ENCODE measurements at places on chromosomes 7 and 10. TPM values are rescaled to one million over a fixed set of nuclear protein-coding genes. Genes with fewer than 3 reads are reported as not detected.

PODXL gene
- polyA plus RNA-seq, result 0.08 TPM

- H3K4me1 ChIP-seq, result no peaks in the 10 kb centered on the region
- peaks cover 3% of the 10 kb centered on the region for H3K36me3 ChIP-seq
- no peaks in the 10 kb centered on the region for H3K27me3 ChIP-seq
- H3K27ac ChIP-seq, result no peak overlapping the region
- DNase-seq, result no peak
- no peak overlapping the region for H3K4me3 ChIP-seq
Measured at GRCh38 chr7:102024005-102024768, 206.8 kb downstream of the CUX1 start.

CFAP46 gene
- polyA plus RNA-seq, result 0.55 TPM

- H3K27ac ChIP-seq, result no peak overlapping the region
- peaks cover 6% of the 10 kb centered on the region for H3K4me1 ChIP-seq
- H3K36me3 ChIP-seq, result no peaks in the 10 kb centered on the region
- no peak overlapping the region for H3K4me3 ChIP-seq
Measured at GRCh38 chr7:22447008-22447407, 53.0 kb downstream of the STEAP1B start.

DNA sequence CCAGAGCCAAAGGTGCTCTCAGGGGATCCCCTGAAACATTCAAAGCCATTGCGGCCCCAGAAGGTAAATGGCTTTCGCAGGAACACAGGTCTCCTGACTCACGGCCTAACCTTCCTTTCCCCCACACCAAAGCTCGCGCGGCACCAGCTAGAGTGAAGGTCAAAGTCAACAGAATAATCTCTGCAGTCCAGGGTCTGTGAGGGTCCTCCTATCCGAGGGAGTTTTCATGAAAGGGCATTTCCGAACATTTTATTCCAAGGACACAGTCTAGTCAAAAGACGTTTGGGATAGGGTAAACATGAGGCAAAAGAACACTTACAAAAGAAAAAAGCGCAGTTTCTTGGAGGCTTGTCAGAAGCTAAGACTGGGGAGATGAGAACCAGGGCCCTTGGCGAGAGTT is 559 bp upstream of the STEAP2 start:
- H3K4me1 ChIP-seq, result peaks cover 11% of the 10 kb centered on the region
- H3K4me3 ChIP-seq, result peak overlapping the region; percentile 66
- H3K27ac ChIP-seq, result peak overlapping the region; percentile 44
- DNase-seq, result no peak
- no peaks in the 10 kb centered on the region for H3K36me3 ChIP-seq

GPAM gene
- polyA plus RNA-seq, result 7.4 TPM

GRCh38 chr7:132677918-132678317 is 101.6 kb upstream of the PLXNA4 start:
- H3K27ac ChIP-seq, result no peak overlapping the region
- H3K27me3 ChIP-seq, result no peaks in the 10 kb centered on the region
- DNase-seq, result no peak

DNA sequence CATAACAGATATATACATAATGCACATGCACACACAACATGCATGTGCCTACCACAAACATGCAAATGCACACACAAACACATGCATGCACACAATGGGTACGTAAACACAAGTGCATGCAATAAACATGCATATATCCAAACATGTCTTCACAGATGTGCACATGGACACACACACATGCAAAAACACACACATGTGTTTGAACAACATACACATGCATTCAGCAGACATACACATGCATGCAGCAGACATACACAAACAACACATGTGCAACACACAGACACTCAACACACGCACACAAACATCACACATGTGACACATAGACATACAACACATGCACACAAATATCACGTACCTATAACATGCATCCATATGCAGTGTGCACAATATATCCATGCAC is 74.2 kb downstream of the KLF6 start:
- H3K4me3 ChIP-seq, result no peak overlapping the region
- no peaks in the 10 kb centered on the region for H3K36me3 ChIP-seq
- no peak for DNase-seq
- no peaks in the 10 kb centered on the region for H3K27me3 ChIP-seq
- H3K4me1 ChIP-seq, result peaks cover 11% of the 10 kb centered on the region

ZDHHC16 gene
- polyA plus RNA-seq, result 77.6 TPM

DNA sequence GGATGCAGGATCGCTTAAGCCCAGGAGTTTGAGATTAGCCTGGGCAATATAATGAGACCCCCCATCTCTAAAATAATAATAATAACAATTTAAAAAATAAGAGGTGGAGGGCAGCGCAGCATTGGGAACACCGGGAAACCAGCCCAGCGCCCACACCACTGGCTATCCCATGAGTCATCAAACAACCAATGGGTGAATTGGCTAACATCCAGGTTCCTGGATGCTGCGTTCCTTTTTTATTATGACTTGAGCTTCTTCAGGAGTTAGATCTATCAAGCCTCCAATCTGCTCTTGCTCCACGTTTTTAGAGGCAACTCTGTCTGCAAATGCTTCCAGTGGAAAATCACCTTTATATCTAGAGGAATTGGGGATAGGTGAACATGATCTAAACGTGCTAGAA is 10.0 kb upstream of the LRRC4 start:
- peaks cover 5% of the 10 kb centered on the region for H3K36me3 ChIP-seq
- H3K4me3 ChIP-seq, result no peak overlapping the region
- H3K27me3 ChIP-seq, result no peaks in the 10 kb centered on the region
- DNase-seq, result no peak

GRCh38 chr7:51038573-51038972 is 255.9 kb upstream of the GRB10 start:
- H3K36me3 ChIP-seq, result no peaks in the 10 kb centered on the region
- no peaks in the 10 kb centered on the region for H3K4me1 ChIP-seq
- H3K4me3 ChIP-seq, result no peak overlapping the region
- H3K27ac ChIP-seq, result no peak overlapping the region

PRXL2A gene
- polyA plus RNA-seq, result 53.3 TPM

AGMO gene
- not detected for polyA plus RNA-seq

GRCh38 chr7:88540012-88540411 is 219.5 kb upstream of the ZNF804B start:
- no peaks in the 10 kb centered on the region for H3K36me3 ChIP-seq
- no peak for DNase-seq
- H3K4me1 ChIP-seq, result no peaks in the 10 kb centered on the region
- no peak overlapping the region for H3K27ac ChIP-seq
- no peaks in the 10 kb centered on the region for H3K27me3 ChIP-seq

- no peak for DNase-seq
- H3K27me3 ChIP-seq, result no peaks in the 10 kb centered on the region
- H3K27ac ChIP-seq, result no peak overlapping the region
- H3K36me3 ChIP-seq, result no peaks in the 10 kb centered on the region
Measured at GRCh38 chr10:33483124-33483815, 148.8 kb upstream of the NRP1 start.

DNA sequence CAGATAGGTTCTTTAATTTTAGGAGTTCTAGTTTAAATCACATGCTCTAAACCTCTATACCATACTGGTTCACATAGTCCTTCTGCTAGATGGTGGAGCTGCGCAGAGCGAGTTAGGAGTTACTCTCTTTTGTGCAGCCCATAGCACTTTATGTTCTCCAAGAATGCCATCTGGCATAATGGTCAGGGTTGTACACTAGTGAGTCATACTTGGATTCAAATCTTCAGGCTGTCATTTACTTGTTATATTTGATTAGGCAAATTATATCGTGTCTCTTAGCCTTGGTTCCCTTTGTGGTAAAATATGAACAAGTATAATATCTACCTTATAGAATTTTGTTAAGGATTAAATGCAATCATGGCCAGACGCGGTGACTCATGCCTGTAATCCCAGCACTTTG is 1078.3 kb downstream of the NRG3 start:
- no peaks in the 10 kb centered on the region for H3K27me3 ChIP-seq
- no peak overlapping the region for H3K4me3 ChIP-seq

- no peak overlapping the region for H3K4me3 ChIP-seq
- no peaks in the 10 kb centered on the region for H3K27me3 ChIP-seq
- H3K36me3 ChIP-seq, result no peaks in the 10 kb centered on the region
- no peak for DNase-seq
Measured at GRCh38 chr7:48643431-48644013, 280.8 kb upstream of the CDC14C start.

WIPF3 gene
- polyA plus RNA-seq, result 0.04 TPM

IGF2BP3 gene
- 18.9 TPM for polyA plus RNA-seq

DNA sequence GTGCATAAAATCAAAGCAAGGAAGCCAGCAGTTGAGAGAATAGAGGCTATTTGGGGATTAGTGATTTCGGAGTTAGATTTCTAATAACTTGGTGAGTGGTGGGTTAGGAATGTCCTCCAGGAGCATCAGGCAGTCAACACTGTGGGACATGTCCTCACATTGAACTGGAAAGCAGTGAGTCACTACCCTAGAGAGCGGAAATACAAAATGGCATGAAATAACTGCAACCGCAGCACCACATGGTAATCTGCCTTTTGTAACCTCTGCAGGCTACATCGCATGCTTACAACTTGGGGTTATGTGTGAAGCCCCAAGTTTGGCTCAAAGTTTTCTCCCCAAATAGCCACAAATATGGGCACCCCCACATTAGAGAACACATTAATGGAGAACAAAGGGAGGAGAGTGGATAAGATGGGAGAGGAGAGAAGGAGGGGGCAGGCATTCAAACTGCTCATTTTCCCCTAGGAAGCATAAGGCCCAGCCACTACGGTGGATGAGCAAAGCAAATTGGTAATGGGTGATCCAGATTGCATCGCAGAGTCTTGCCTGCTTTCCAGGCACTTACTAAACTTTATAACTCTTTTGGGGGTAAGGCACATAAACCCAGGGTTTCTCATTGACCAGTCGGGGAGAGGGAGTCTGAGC is 22.0 kb upstream of the SLF2 start:
- no peaks in the 10 kb centered on the region for H3K36me3 ChIP-seq
- H3K27ac ChIP-seq, result peak overlapping the region; percentile 36
- no peak overlapping the region for H3K4me3 ChIP-seq

DNA sequence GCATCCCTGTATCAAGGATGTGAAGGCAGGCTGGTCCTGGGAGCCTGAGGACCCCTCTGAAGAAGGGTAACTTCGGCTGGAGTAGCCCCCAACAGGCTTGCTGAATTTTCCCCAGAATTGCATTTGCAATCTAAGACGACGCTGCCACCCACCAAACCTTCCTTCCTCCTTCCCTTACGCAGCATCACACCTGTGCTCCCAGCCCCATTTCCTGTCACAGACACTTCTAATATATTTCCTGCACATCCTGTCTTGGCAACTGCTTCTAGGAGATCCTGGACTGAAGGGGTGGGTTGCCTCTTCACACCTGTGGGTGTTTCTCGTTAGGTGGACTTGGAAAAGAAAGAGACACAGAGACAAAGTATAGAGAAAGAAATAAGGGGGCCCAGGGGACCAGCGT is 9.4 kb upstream of the PGAM1 start:
- H3K4me3 ChIP-seq, result no peak overlapping the region
- peaks cover 34% of the 10 kb centered on the region for H3K4me1 ChIP-seq
- no peak for DNase-seq
- no peak overlapping the region for H3K27ac ChIP-seq
- H3K27me3 ChIP-seq, result no peaks in the 10 kb centered on the region

WDFY4 gene
- 0.04 TPM for polyA plus RNA-seq

GRCh38 chr10:47331491-47331890 is 9.2 kb downstream of the GDF2 start:
- H3K4me1 ChIP-seq, result no peaks in the 10 kb centered on the region
- peaks cover 14% of the 10 kb centered on the region for H3K27me3 ChIP-seq
- no peak for DNase-seq
- no peaks in the 10 kb centered on the region for H3K36me3 ChIP-seq
- H3K4me3 ChIP-seq, result no peak overlapping the region

CALHM1 gene
- polyA plus RNA-seq, result not detected

VIPR2 gene
- not detected for polyA plus RNA-seq

DNA sequence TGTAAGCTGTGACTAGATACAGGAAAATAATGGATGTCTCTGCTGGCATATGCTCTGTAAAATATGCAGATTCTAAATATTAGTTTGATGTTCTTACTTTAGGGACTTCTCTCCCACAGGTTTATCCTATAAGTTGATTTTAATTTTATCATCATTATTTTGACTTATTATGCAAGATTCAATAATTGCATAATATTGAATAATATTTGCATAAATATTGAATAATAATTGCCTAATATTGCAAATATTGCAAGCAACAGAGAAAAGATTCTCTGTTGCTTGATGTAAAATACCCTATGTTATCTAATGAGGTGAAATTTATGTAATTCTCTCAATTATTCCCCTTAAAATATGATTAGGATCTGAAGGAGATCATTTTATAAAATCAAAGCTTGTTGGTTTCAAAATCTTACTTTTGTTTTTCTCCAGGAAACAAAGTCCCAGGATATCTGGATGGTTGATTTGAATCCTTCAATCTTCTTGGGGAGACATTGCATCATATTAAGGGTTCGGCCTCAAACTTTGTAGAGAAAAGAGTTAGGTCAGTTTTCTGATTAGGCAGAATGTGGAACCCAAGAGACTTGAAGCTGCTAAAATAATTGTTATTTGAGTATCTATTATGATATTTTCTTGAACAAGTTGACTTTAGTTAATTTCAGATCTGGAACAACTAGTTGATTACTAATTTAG is 92.8 kb upstream of the MTPN start:
- H3K27ac ChIP-seq, result no peak overlapping the region
- H3K36me3 ChIP-seq, result no peaks in the 10 kb centered on the region
- H3K27me3 ChIP-seq, result no peaks in the 10 kb centered on the region
- H3K4me1 ChIP-seq, result no peaks in the 10 kb centered on the region
- no peak for DNase-seq

GRCh38 chr10:77563638-77564270 is 73.9 kb downstream of the KCNMA1 start:
- DNase-seq, result no peak
- peaks cover 10% of the 10 kb centered on the region for H3K4me1 ChIP-seq
- no peaks in the 10 kb centered on the region for H3K27me3 ChIP-seq
- no peak overlapping the region for H3K27ac ChIP-seq
- H3K36me3 ChIP-seq, result no peaks in the 10 kb centered on the region
- no peak overlapping the region for H3K4me3 ChIP-seq

- H3K4me3 ChIP-seq, result no peak overlapping the region
- no peak for DNase-seq
- H3K27me3 ChIP-seq, result no peaks in the 10 kb centered on the region
- H3K4me1 ChIP-seq, result peaks cover 3% of the 10 kb centered on the region
- H3K36me3 ChIP-seq, result peaks cover 20% of the 10 kb centered on the region
Measured at GRCh38 chr10:13338390-13339110, 9.5 kb downstream of the SEPHS1 start.

Data from keratinocyte (primary cell).